ENCODE measurements at places on chromosomes 5 and 9. TPM values are rescaled to one million over a fixed set of nuclear protein-coding genes. Genes with fewer than 3 reads are reported as not detected.
A peak's percentile ranks its signal among the peaks of the same experiment; 100 is the strongest.

Gene TXNDC8
- not detected for total RNA-seq

DNA sequence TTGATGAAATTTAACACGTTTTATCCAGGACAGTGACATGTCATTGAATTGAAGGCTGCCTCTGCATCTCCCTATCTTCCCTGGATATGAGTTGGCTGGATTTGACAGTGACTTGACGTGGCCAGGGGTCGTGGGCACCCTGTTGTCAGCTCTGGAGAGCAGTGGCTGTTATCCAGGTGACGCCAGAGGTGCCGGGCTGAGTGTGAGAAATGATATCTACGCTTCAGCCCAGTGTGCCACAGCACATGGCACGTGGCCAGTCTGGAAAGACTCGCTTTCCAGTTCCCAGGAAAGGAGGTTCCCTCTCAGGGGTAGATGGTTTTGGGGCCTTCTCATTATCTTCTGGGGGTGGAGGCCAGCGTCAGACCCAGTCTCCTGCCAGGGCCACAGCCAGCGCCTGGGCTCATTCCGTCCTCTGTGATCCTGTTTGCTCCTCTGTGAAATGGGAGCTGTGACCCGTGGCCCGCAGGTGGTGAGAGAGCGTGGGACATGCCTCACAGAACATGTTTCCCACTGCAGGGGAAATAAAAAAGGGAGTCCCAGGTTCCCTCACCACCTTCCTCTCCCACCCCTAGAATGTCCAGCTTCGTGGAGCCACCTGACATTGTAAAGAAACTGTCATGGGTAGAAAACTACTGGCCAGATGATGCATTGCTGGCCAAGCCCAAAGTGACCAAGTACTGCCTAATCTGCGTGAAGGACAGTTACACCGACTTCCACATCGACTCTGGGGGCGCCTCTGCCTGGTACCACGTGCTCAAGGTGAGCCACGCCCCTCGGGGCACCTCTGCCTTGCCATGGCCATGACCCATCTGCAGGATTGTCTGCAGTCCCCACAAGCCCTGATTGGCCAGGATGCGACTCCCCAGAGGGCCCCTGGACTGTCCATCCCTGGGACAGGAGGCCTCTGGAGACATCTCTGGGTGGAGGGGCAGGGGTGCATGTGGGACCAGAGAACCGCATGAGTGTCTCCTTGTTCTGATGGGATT, 76.5 kb downstream of the PHF2 start:
- no peaks in the 10 kb centered on the region for H3K36me3 ChIP-seq
- no peak overlapping the region for H3K27ac ChIP-seq
- peak; percentile 44 for DNase-seq
- no peaks in the 10 kb centered on the region for H3K27me3 ChIP-seq
- H3K4me3 ChIP-seq = no peak overlapping the region
- no peaks in the 10 kb centered on the region for H3K4me1 ChIP-seq

GRCh38 chr5:166370928-166371690, 1920.3 kb upstream of the WWC1 start:
- H3K36me3 ChIP-seq = no peaks in the 10 kb centered on the region
- H3K27ac ChIP-seq = no peak overlapping the region
- H3K4me3 ChIP-seq = no peak overlapping the region
- H3K4me1 ChIP-seq = no peaks in the 10 kb centered on the region
- no peak for DNase-seq
- no peaks in the 10 kb centered on the region for H3K27me3 ChIP-seq

DNA sequence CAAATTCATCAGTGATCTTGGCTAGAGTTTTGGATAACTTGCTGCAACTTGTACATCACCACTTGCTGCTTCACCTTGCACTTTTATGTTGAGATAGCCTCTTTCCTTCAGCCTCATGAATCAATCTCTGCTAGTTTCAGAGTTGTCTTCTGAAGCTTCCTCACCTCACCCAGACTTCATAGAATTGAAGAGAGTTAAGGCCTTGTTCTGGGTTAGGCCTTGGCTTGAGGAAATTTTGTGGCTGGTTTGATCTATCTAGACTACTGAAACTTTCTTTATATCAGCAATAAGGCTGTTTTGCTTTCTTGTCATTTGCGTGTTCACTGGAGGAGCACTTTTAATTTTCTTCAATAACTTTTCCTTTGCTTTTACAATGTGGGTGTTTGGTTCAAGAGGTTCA, 12.8 kb downstream of the FER start:
- H3K4me1 ChIP-seq = no peaks in the 10 kb centered on the region
- DNase-seq = no peak
- no peaks in the 10 kb centered on the region for H3K36me3 ChIP-seq
- no peak overlapping the region for H3K27ac ChIP-seq

Gene CA9
- total RNA-seq = 5.5 TPM

GRCh38 chr5:170355601-170356098, 33.5 kb downstream of the KCNMB1 start:
- H3K4me1 ChIP-seq = no peaks in the 10 kb centered on the region
- no peak for DNase-seq
- H3K36me3 ChIP-seq = no peaks in the 10 kb centered on the region
- no peaks in the 10 kb centered on the region for H3K27me3 ChIP-seq
- no peak overlapping the region for H3K4me3 ChIP-seq
- no peak overlapping the region for H3K27ac ChIP-seq

Gene PPP1R2B
- not detected for total RNA-seq

Gene PCDHA9
- total RNA-seq = not detected

Gene TRPM3
- total RNA-seq = not detected

- H3K27me3 ChIP-seq = no peaks in the 10 kb centered on the region
- no peaks in the 10 kb centered on the region for H3K4me1 ChIP-seq
- no peaks in the 10 kb centered on the region for H3K36me3 ChIP-seq
- no peak for DNase-seq
Measured at GRCh38 chr9:27181381-27181780, 72.4 kb downstream of the TEK start.

Gene GRIN1
- total RNA-seq = not detected

DNA sequence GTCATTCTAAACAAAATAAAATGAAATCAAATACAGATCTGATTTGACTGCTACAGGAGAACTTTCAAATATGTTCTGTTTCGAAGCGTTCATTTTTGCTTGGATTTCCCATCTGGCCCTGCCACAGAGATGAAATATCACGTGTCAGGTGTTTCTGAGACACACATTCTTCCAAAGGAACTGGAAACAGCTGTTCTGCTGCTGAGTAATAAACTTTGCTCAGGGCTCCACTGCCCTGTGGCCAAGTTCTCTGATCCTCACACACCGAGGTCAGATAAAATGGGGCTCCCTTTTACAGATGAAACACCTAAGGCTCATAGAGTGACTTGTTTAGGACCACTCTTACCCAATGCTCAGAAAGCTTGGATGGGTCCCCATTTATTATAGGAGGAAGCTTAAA, 42.5 kb downstream of the FRMPD1 start:
- no peak overlapping the region for H3K27ac ChIP-seq
- no peaks in the 10 kb centered on the region for H3K27me3 ChIP-seq
- H3K4me1 ChIP-seq = no peaks in the 10 kb centered on the region
- no peak for DNase-seq

Gene LHX6
- 2.3 TPM for total RNA-seq

DNA sequence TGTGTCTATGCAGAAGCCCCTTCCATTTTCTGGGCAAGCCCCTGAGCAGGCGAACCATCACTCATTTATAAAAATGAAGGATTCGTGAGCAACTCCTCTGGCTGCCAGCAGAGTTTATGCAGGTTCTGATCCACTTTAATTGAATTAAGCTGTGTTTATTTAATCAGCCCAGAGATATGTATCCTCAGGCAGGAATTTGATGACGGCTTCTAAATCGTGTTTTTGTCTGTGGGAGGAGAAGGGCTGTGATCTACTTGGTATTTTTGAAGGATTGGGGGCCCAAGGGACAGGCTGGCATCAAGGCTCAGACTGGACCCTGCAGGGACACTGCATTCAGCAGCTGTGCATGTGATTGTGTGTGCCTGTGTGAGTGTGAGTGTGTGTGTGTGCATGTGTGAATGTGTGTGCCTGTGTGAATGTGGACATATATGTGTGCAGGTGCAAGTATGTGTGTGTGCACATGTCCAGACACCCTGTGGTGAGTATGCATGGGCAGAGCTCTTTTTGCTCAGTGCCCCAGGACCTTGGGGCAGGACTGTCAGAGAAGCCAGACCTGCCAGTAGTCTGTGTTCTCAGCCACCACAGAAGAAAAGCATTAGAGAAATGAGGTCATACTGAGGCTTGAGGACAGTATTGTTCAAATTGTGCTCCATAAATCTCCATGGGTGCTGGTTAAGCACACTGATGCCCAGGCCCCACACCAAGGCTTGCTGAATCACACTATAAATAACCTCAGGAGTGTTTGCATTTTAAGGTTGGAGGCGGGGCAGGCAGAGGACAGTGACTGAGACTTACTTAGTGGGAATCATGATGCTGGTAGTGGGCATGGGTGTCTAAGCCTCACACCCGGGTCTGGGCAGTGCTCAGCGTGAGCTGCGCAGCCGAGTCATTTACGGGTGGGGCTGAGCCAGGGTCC, 164.0 kb downstream of the CARTPT start:
- H3K4me3 ChIP-seq = no peak overlapping the region
- no peaks in the 10 kb centered on the region for H3K4me1 ChIP-seq
- H3K27ac ChIP-seq = no peak overlapping the region
- no peak for DNase-seq
- H3K36me3 ChIP-seq = no peaks in the 10 kb centered on the region
- H3K27me3 ChIP-seq = no peaks in the 10 kb centered on the region

Gene ARID3C
- not detected for total RNA-seq

DNA sequence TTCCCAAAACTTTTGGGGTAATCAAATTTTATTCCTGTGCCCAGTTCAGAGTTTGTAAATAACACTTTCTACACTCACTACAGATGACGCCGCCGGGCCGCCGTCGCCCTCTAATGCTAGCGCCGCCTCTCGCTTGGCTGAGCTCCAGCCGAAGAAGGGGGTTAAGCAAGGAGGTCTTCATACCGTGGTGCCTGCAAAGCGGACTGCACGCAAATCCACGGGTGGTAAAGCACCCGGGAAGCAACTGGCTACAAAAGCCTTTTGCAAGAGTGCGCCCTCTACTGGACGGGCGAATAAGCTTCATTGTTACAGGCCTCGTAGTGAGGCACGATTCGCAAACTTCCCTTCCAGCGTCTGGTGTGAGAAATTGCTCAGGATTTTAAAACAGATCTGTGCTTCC, 280.4 kb downstream of the MEF2C start:
- H3K36me3 ChIP-seq = no peaks in the 10 kb centered on the region
- no peak overlapping the region for H3K27ac ChIP-seq
- no peak overlapping the region for H3K4me3 ChIP-seq
- DNase-seq = peak; percentile 53

DNA sequence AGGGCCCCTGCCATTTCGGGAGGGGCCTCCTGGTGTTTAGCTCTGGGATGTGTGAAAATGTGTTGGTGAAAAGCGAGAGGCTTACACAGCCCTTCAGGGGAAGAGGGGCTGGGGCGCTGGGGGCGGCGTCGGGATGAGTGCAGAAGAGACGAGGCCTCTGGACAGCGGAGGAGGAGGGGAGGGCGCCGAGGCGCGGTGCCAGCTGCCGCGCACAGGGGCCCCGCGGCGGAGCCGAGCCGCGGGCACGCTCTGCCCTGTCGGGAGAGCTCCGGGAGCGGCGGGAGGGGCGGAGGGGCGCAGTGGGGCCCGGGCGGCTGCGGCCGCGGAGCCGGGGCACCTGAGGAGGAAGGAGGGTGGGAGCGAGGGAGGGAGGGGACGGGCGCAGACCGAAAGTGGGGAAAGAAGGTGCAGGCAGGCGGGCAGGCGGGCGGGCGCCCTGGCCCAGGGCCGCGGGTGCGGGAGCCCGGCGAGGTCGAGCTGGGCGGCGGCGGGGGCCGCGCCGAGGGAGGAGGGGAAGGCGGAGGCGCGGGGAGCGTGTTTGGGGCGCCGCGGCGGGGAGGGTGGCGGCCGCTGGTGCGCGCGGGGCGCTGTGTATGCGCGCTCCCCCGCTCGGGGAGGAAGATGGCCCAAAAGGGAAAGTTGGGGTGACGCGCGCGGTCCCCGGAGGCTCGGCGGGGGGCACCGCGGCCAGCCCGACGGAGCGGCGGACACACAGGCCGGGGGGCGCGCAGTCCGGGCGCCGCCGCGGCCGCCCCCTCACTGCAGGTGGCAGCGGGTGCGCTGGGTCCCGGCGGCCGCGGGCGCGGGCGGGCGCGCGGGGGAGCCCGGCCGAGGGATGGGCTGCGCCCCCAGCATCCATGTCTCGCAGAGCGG, at the start of gene PDE8B:
TSS of gene PDE8B (plus strand) at position 590 of the 873 bp plus-strand sequence. CDS start at position 836, 246 bp downstream.
- peak within 1 kb of the TSS; percentile 9 for H3K4me3 ChIP-seq
- DNase-seq = peak; percentile 48
- no peaks in the 10 kb centered on the region for H3K36me3 ChIP-seq
- peaks cover 4% of the 10 kb centered on the region for H3K4me1 ChIP-seq
- H3K27ac ChIP-seq = peak within 1 kb of the TSS; percentile 19

DNA sequence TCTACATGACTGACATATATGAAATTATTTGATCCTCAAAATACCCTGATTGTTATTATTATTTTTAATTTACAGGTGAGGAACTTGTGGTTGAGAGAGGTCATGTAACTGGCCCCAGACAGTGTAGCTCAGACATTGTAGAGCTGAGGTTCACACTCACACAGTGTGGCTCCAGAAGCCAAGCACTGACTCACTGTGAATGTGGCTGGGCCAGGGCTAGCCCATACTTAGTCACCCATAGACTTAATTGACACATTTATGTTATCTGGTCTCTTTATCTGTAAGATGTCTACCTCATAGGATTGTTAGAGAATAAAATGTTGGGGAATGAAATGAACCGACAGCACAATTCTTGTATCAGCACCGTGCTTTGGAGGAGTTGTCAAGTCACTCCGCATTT, 24.9 kb upstream of the CCDC112 start:
- no peak overlapping the region for H3K4me3 ChIP-seq
- H3K27me3 ChIP-seq = no peaks in the 10 kb centered on the region
- H3K4me1 ChIP-seq = no peaks in the 10 kb centered on the region
- no peak for DNase-seq

- H3K4me1 ChIP-seq = no peaks in the 10 kb centered on the region
- H3K27ac ChIP-seq = no peak overlapping the region
- H3K27me3 ChIP-seq = no peaks in the 10 kb centered on the region
- no peak overlapping the region for H3K4me3 ChIP-seq
Measured at GRCh38 chr5:135880801-135881200, 14.8 kb downstream of the IL9 start.

GRCh38 chr5:139443831-139444453, 4.6 kb upstream of the DNAJC18 start:
- H3K27ac ChIP-seq = no peak overlapping the region
- peaks cover 4% of the 10 kb centered on the region for H3K4me1 ChIP-seq
- no peaks in the 10 kb centered on the region for H3K27me3 ChIP-seq
- H3K36me3 ChIP-seq = no peaks in the 10 kb centered on the region

Gene IL5
- total RNA-seq = not detected

Gene NSA2
- total RNA-seq = 78.4 TPM

GRCh38 chr9:110072597-110073355, 135.2 kb downstream of the C9orf152 start:
- H3K27me3 ChIP-seq = no peaks in the 10 kb centered on the region
- H3K36me3 ChIP-seq = no peaks in the 10 kb centered on the region
- H3K27ac ChIP-seq = no peak overlapping the region
- H3K4me1 ChIP-seq = peaks cover 3% of the 10 kb centered on the region
- DNase-seq = no peak

DNA sequence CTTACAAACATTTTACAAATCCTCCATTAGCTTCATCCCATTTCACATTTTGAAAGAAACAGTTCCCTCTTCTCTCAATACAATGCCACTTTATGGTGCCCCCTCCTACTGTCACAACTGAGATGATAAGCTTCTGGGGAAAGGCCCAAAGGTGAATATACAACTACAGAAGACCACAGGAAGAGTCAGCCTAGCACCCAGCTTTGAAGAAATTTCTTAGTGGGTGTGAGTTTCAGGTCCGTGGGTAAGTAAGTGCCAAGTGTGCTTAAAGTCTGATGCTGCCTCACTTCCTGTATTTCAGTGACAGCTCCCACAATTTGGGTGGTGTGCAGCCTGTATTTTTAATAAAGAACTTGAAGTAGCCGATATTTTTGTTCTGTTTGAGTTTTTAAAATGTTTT, 68.1 kb downstream of the ARHGEF28 start:
- DNase-seq = no peak
- H3K4me1 ChIP-seq = peaks cover 9% of the 10 kb centered on the region
- no peaks in the 10 kb centered on the region for H3K27me3 ChIP-seq
- no peak overlapping the region for H3K4me3 ChIP-seq

Gene PRRT1B
- 3.9 TPM for total RNA-seq

Gene CDX1
- 429 TPM for total RNA-seq
